ENCODE measurements at places on chromosomes 6 and 20. TPM values are rescaled to one million over a fixed set of nuclear protein-coding genes. Genes with fewer than 3 reads are reported as not detected.

Gene BMP7
- 17.7 TPM for total RNA-seq

Gene OPRL1
- 0.90 TPM for total RNA-seq

Gene PRDM13
- total RNA-seq = 0.15 TPM

Gene ABRACL
- 123 TPM for total RNA-seq

GRCh38 chr6:168318090-168318489, 1.5 kb downstream of the DACT2 start:
- no peak overlapping the region for H3K27ac ChIP-seq
- no peak for DNase-seq
- H3K27me3 ChIP-seq = no peaks in the 10 kb centered on the region

- H3K27ac ChIP-seq = no peak overlapping the region
- no peaks in the 10 kb centered on the region for H3K4me1 ChIP-seq
- H3K4me3 ChIP-seq = no peak overlapping the region
- no peaks in the 10 kb centered on the region for H3K27me3 ChIP-seq
- H3K36me3 ChIP-seq = no peaks in the 10 kb centered on the region
- no peak for DNase-seq
Measured at GRCh38 chr6:148743476-148743875, 3.4 kb upstream of the UST start.

GRCh38 chr6:165881806-165882205, 218.8 kb upstream of the PDE10A start:
- H3K4me1 ChIP-seq = no peaks in the 10 kb centered on the region
- no peak overlapping the region for H3K4me3 ChIP-seq
- no peak for DNase-seq
- H3K36me3 ChIP-seq = peaks cover 8% of the 10 kb centered on the region
- no peak overlapping the region for H3K27ac ChIP-seq
- H3K27me3 ChIP-seq = no peaks in the 10 kb centered on the region

DNA sequence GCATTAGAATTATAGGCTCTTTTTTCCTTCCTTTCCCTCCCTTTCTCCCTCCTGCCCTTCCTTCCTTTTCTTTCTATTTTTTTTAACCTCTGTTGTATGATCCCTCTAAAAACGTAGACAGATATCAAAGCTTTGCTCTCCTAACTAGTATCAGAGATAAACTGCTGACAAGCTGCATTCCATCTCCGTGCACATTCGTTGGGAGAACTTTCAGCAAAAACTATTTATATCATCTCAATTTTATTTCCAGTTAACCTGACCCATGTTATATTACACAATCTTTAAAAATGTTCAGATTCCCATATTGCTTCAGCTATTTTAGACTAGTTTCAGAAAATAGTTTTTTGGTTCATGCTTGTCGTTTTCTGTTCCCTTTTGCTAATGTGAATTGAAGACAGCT, 47.3 kb downstream of the RNF217 start:
- H3K36me3 ChIP-seq = no peaks in the 10 kb centered on the region
- no peaks in the 10 kb centered on the region for H3K27me3 ChIP-seq
- no peak overlapping the region for H3K27ac ChIP-seq
- H3K4me1 ChIP-seq = no peaks in the 10 kb centered on the region

GRCh38 chr20:33684533-33685327, 1.5 kb downstream of the E2F1 start:
- H3K27me3 ChIP-seq = no peaks in the 10 kb centered on the region
- no peak overlapping the region for H3K27ac ChIP-seq
- H3K4me1 ChIP-seq = no peaks in the 10 kb centered on the region
- peak; percentile 72 for DNase-seq

GRCh38 chr20:20755231-20755630, 42.8 kb upstream of the RALGAPA2 start:
- H3K27ac ChIP-seq = no peak overlapping the region
- H3K4me1 ChIP-seq = no peaks in the 10 kb centered on the region
- H3K4me3 ChIP-seq = no peak overlapping the region
- no peak for DNase-seq
- no peaks in the 10 kb centered on the region for H3K36me3 ChIP-seq
- no peaks in the 10 kb centered on the region for H3K27me3 ChIP-seq

GRCh38 chr6:15547400-15547799, 115.4 kb downstream of the DTNBP1 start:
- H3K27ac ChIP-seq = no peak overlapping the region
- no peaks in the 10 kb centered on the region for H3K27me3 ChIP-seq
- peaks cover 14% of the 10 kb centered on the region for H3K4me1 ChIP-seq
- DNase-seq = no peak
- no peaks in the 10 kb centered on the region for H3K36me3 ChIP-seq

DNA sequence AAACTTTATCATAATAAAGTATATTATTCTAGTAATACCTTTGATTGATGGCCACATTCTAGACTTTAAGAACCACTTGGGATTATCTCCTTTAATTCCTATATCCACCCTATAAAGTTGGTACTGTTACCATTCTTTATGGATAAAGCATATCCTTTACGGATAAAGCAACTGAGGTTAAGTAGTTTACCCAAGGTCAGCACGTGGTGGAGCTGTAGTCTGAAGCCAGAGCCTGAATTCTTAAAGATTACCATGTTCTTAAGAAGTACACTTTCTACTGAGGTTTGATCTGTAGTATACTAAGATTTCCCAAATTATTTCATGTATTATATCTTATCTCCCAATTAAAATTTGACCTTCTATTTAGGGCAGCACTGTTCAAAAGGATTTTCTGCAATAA, 3.0 kb upstream of the NCOA7 start:
- no peak overlapping the region for H3K4me3 ChIP-seq
- no peak overlapping the region for H3K27ac ChIP-seq
- no peak for DNase-seq
- H3K27me3 ChIP-seq = no peaks in the 10 kb centered on the region
- H3K4me1 ChIP-seq = no peaks in the 10 kb centered on the region
- no peaks in the 10 kb centered on the region for H3K36me3 ChIP-seq

GRCh38 chr20:6626805-6627204, 140.7 kb upstream of the BMP2 start:
- no peaks in the 10 kb centered on the region for H3K4me1 ChIP-seq
- no peak overlapping the region for H3K27ac ChIP-seq
- H3K27me3 ChIP-seq = no peaks in the 10 kb centered on the region
- peak; percentile 57 for DNase-seq
- H3K36me3 ChIP-seq = 0 out of 2 replicates have a peak, but pooled peaks cover 4% of the 10 kb centered on the region

DNA sequence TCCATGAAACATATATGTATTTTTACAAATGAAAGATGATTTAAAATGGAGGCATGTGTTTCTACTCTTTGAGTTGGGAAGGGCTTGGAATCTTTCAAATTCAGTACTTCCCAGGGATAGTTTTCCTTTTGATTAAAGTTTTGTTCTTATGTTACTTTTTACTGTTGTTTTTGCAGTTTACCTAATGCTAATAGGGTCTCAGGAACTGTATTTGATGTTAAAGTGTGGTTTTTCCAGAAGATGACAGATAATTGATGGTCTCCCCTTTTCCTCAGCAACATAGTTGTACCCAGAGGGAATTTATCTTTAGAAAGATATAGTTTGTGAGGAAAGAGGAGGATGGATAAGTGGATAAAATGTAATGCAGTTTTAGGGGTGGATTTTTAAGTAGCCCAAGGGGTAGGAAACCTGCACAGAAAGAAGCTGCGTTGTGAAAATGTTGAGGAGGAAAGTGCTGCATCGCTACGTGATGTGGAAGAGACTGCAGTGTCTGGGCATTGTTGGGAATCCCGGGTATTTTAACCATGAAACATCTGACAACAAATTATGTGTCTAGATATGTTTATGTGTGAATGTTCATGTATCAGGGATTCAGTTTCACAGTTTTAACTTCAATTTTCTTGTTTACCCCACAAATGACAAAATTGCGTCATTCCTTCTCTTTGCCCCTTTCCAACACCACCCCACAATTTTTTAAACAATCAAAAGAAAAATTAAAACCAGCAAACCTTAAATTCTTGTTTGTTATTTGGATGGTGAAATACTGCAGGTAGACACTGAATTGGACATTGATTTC, 42.3 kb downstream of the GNAS start:
- no peaks in the 10 kb centered on the region for H3K27me3 ChIP-seq
- peak overlapping the region; percentile 96 for H3K4me3 ChIP-seq

DNA sequence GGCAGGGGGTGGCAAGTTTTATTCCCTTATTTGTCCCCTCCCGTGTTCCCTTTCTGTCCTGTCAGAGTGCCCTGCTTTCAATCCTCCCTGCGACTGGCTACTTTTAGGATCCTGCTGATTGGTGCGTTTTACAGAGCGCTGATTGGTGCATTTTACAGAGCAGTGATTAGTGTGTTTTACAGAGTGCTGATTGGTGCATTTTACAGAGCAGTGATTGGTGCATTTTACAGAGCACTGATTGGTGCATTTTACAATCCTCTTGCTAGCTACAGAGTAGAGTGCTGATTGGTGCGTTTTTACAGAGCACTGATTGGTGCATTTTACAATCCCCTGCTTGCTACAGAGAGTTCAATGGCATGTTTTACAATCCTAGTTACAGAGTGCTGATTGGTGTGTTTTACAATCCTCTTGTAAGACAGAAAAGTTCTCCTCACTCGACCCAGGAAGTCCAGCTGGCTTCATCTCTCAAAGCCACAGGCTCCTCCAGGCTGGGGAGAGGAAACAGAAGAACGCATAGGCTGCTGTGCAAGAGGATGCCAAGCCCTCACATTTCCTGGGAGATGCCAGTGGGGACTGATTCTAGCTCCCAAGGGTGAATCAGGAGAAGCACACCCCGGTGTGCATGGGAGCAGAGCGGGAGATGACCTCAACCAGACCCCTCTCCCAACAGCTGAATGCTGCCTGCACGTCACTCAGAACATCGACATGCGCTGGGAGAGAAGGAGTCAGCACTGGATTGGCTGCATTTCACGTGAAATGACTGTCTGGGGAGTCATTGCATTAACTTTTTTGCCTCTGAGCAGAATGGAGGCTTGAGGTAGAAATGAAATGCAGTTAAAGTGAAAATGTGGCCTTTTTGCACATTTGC, 48.3 kb upstream of the SLC22A23 start:
- no peak for DNase-seq
- H3K4me3 ChIP-seq = no peak overlapping the region
- H3K36me3 ChIP-seq = no peaks in the 10 kb centered on the region
- no peak overlapping the region for H3K27ac ChIP-seq

DNA sequence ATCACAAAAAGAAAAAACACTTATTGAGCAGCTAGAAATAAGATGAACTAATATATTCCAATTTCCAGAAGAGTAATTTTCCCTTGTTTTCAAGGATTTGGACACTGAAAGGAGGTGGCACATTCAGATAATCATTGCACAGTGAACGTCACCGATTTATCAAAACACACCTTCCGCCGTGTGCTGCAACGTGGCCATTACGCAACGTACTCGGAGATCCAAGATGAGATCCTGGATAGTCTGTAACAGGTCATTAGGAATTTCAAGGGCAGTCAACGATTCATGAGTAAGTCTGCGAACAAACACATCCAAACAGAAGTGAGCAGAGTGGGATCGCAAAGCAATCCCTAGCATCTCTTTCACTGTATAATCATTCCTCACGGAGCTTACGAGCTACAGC, 93.0 kb downstream of the HUS1B start:
- H3K4me1 ChIP-seq = no peaks in the 10 kb centered on the region
- H3K4me3 ChIP-seq = no peak overlapping the region
- no peak for DNase-seq
- no peak overlapping the region for H3K27ac ChIP-seq
- H3K36me3 ChIP-seq = peaks cover 44% of the 10 kb centered on the region
- H3K27me3 ChIP-seq = no peaks in the 10 kb centered on the region

DNA sequence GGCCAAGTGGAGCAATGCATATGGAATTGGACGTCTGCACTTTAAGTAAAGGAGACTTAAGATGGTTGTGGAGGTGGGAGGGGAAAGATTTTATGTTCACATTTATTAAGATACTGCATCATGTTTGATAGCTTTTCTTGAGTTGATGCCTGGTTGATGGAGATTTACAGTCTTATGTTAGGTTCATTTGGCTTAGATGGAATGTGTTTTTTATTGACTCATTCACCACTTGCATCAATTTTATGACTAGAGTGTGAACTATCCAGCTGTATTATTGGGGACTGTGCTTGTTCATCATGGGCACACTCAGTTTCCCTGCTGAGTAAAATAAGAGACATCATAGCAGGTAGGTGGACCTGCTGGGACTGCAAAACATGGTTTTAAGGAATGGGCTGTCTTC, 91.2 kb upstream of the SCP2D1 start:
- H3K27ac ChIP-seq = no peak overlapping the region
- H3K4me1 ChIP-seq = no peaks in the 10 kb centered on the region
- DNase-seq = no peak
- no peaks in the 10 kb centered on the region for H3K27me3 ChIP-seq

DNA sequence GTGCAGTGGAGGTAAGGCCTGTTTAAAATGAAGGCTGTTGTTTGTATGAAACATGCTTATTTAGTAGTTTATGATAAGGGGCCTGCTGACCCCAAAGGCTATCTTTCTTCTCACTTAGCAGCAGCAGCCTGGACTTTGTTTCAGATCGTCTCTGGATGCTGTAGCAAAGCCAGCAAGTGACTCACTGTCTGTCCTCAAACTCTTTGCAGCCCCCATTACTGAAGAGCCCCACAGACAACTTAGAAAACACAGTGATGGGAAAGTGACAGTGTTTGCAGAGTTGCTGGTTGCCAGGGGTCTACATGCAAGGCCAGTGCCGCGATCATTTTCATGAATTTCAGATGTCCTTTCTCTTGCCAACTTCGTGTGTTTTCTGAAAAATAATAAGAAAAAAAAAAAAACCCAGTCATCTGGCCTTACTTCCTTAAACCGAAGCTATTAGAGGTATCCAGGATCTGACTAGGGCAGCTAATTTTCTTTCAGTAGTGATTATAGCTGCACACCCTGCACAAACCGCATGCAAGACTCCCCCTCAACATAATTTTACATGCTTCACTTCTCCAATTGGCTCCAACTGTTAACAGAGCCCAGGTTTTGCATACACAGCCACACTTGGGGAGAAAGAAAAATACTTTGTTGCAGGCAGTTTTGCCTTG, 11.6 kb upstream of the F13A1 start:
- no peaks in the 10 kb centered on the region for H3K27me3 ChIP-seq
- H3K36me3 ChIP-seq = no peaks in the 10 kb centered on the region
- H3K4me3 ChIP-seq = no peak overlapping the region
- no peak for DNase-seq

DNA sequence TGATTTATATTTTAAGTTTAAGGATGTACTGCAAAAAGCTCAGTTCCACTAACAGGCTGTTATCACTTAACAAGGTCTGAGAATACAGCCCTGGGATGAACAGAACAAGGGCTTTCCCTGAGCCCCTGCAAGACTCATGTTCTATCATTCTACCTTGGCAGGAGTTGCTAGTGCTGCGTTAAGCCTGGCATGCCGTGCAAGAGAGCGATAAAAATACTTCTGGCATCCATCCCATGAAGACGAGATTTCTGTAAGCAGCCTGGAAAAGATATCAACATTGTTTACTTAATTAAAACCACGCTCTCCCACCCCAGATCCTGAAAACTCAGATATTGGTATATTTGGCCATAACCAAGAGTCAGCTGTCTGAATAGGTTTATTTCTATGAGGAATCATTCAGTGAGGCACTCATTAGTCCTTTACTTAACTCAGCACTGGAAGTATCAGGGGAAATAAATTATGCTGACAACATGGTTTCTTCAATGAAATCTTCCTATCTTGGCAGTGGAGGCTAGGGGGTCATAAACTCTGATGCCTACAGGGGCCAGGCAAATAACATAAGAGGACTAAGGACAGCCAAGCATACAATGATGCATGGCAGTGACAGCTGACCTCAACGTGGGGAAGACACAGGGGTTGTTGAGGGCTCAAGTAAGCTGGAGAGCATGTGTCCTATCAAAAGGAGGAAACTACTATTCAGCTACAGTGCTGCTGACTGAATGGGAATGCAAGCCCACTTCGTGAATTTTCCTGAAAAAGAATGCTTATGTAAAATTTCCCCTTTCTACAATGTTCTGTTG, 37.6 kb upstream of the LYRM2 start:
- no peak for DNase-seq
- H3K27ac ChIP-seq = no peak overlapping the region
- no peaks in the 10 kb centered on the region for H3K27me3 ChIP-seq
- H3K4me3 ChIP-seq = no peak overlapping the region
- peaks cover 13% of the 10 kb centered on the region for H3K4me1 ChIP-seq
- H3K36me3 ChIP-seq = peaks cover 72% of the 10 kb centered on the region
